ENCODE measurements at places on chromosomes 5 and 9. TPM values are rescaled to one million over a fixed set of nuclear protein-coding genes. Genes with fewer than 3 reads are reported as not detected.

The OGN gene
- not detected for total RNA-seq

The NEUROG1 gene
- total RNA-seq: not detected

The PLAC8L1 gene
- not detected for total RNA-seq

The CNOT8 gene
- total RNA-seq: 60.5 TPM

The SH3TC2 gene
- 13.4 TPM for total RNA-seq

The HDAC3 gene
- 53.5 TPM for total RNA-seq

The LCN2 gene
- not detected for total RNA-seq

The SLC4A9 gene
- total RNA-seq: not detected

The KLF9 gene
- total RNA-seq: 34.5 TPM

The ACOT12 gene
- total RNA-seq: not detected

The SPIN1 gene
- 130 TPM for total RNA-seq

The CIZ1 gene
- total RNA-seq: 35.4 TPM

The AHRR gene
- 22.5 TPM for total RNA-seq

The KCNV2 gene
- not detected for total RNA-seq

The GABRA1 gene
- total RNA-seq: not detected

The TXN gene
- total RNA-seq: 472 TPM

The C9orf72 gene
- total RNA-seq: 6.1 TPM

The GDNF gene
- 0.43 TPM for total RNA-seq

The TGFBI gene
- 496 TPM for total RNA-seq

The SPINK6 gene
- not detected for total RNA-seq

The LHX6 gene
- not detected for total RNA-seq

The SLC25A2 gene
- total RNA-seq: 0.64 TPM

The DDX4 gene
- total RNA-seq: not detected

The GDA gene
- 0.97 TPM for total RNA-seq

The GFI1B gene
- total RNA-seq: 0.32 TPM

The PCDHAC1 gene
- total RNA-seq: under 0.01 TPM

The WDR38 gene
- not detected for total RNA-seq

Data from fibroblast of villous mesenchyme (primary cell).